Hematopoietic multipotent progenitor cell treated with erythropoietin and hydrocortisone succinate and interleukin-3 and kit ligand, for 17 days (in vitro differentiated cells): ENCODE measurements at places on chromosomes 5 and 9.

DNA sequence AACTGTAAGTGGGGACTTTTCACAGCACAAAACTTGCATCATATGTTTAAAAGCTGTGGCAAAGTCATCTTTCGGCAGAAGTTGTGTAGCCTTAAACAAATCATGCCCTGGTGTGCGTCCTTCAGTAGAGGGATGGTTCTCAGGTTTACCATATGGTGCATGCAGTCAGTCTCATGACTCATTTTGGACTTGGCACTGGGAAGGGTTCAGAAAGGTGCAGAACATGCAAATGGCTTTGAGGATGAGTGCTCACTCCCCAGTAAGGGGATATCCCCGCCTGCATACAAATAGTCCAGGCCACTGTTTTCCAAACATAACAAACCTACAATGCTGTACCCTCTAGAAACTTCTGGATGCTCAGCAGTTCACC is 260.3 kb downstream of the NDUFS4 start:
- no peak for DNase-seq

- DNase-seq = no peak
These were observed 51.0 kb upstream of the IL17B start for GRCh38 chr5:149429839-149430721.

DNA sequence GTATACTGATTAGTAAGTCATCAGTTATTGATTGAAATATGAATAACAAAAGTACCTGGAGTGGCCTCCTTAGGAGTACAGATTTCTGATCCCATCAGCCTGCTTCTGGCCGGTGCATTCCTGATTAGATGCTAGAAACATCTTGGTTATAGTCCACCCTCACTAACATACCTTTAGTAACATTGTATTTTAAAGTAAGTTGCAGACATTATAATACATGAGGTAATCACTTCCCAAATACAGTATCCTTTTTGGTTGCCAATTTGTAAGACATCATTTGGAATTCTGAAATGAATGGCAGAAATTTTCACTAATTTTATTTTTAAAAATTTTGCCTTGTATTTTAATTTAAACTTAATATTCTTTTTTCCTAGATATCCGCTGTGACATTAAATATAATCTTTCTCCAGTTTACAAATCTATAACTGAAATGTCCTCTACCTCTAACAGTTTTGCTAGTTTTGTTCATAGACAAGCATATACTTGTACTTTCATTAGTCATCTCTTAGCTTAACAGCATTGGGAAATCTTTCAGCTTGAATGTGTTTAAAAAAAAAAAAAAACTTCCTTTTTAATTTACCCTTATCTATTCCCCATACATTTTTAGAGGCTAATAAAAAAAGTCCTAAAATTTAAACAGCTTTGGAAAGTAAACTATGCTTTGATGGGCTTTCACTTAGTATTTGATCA is 178.9 kb downstream of the XRCC4 start:
- no peak for DNase-seq

DNA sequence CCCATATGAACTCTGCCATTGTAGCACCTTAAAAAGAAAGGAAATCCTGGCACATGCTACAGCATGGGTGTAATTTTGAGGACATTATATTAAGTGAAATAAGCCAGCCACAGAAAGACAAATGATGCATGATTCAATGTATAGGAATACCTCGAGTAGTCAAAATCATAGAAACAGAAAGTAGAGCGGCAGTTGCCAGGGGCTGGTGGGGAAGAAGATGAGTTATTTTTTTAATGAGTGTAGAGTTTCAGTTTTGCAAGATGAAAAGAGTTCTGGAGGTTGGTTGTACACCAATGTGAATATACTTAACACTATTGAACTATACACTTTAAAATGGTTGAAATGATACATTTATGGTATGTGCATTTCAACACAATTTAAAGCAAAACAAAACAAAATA is 133.0 kb downstream of the ZDHHC21 start:
- no peak for DNase-seq

DNA sequence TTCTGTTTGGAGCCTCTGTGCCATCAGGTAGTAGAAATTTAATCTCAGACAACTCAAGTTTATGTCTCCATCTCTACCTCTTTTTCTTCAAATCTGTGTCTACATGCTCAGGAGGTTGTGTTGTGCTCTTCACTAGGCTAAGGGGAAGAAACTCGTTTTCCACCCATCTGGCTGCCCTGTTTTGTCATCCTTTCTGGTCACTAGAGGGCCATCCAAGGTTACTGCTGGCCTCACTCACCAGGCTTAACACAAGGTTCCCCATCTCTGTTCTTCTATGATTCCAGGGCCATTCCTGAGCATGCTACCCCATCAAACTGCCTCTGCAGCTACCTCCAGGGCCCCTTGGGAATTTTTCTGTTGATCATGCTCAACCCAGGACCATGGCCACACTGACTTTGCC is 213.3 kb upstream of the FBXL7 start:
- DNase-seq = no peak

DNA sequence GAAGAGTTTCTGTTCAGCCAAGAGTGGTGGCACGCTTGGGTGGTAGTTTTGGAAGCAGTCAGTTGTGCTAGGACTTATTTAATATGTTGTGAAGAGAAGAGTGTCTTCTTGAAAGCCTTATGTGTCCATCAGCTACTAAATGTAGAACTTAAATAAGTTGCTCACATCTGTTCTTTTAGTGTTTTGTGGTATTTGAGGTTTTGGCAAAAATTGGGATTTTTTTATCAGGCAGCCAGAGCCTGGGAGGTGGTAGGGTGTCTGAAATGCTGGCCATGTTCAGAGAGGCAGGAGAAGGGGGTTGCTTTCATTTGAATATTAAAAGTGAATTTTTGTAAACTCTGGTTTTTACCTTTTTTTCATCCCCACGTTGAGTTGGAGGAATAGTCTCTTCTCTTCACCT is 24.2 kb upstream of the ZBTB34 start:
- no peak for DNase-seq

DNA sequence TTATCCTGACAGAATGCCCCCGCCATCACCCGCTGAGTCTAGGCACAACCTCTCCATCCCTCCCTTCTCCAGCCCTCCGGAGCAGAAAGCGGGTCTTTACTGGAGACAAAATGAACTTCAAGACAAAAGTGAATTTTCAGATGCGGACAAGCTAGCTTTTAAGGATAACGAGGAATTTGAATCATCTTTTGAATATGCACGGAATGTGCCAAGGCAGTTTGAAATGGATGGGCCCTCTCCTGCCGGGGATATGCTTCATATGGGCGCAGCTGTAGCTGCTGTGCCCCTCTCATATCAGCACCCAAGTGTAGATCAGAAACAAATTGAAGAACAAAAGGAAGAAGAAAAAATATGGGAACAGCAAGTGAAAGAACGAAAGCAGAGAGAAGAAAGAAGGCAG is 37.5 kb downstream of the CPLANE1 start:
- no peak for DNase-seq

- DNase-seq = no peak
These were observed 69.2 kb upstream of the SREK1 start for GRCh38 chr5:66074901-66075300.

DNA sequence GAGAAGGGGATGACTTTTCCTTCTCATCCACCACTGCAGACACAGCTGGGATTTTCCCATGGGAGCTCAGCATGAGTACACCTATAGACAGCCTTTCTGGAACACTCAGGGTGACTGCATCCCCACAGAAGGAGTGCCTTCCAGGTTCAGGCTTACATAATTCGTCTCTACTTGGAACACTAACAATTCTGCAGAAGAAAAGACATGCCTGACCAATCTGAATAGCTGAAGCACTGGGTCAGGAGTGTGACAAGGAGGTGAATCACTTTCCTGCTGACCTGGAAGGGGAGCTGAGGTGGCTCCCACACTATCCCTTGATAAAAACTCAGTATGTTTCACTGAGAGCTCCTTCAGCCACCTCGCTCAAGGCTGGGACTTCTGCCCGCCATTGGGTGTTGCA is 425.3 kb downstream of the TLR4 start:
- DNase-seq = no peak
